Urinary bladder (tissue), 4 donors: ENCODE measurements at places on chromosomes 13 and 19. TPM values are rescaled to one million over a fixed set of nuclear protein-coding genes. Genes with fewer than 3 reads are reported as not detected.

GZMM gene
- 1.5 TPM for polyA plus RNA-seq

MADCAM1 gene
- polyA plus RNA-seq: 0.34 TPM

ELAVL1 gene
- 36.7 TPM for polyA plus RNA-seq

KLK4 gene
- not detected for polyA plus RNA-seq

PRR36 gene
- 0.10 TPM for polyA plus RNA-seq

TFPT gene
- polyA plus RNA-seq: 22.8 TPM

ZIC5 gene
- not detected for polyA plus RNA-seq

ARL11 gene
- 0.67 TPM for polyA plus RNA-seq

NCAN gene
- polyA plus RNA-seq: not detected

PCDH17 gene
- 3.5 TPM for polyA plus RNA-seq

SPACA4 gene
- polyA plus RNA-seq: not detected

NOVA2 gene
- 2.2 TPM for polyA plus RNA-seq

SHC2 gene
- polyA plus RNA-seq: 24.2 TPM

ZNF723 gene
- polyA plus RNA-seq: not detected

CCDC106 gene
- 17.7 TPM for polyA plus RNA-seq

NMRK2 gene
- 0.67 TPM for polyA plus RNA-seq

TMEM238 gene
- 0.43 TPM for polyA plus RNA-seq
